HAP-1 (cell line): ENCODE measurements at places on chromosomes 1 and 21.

DNA sequence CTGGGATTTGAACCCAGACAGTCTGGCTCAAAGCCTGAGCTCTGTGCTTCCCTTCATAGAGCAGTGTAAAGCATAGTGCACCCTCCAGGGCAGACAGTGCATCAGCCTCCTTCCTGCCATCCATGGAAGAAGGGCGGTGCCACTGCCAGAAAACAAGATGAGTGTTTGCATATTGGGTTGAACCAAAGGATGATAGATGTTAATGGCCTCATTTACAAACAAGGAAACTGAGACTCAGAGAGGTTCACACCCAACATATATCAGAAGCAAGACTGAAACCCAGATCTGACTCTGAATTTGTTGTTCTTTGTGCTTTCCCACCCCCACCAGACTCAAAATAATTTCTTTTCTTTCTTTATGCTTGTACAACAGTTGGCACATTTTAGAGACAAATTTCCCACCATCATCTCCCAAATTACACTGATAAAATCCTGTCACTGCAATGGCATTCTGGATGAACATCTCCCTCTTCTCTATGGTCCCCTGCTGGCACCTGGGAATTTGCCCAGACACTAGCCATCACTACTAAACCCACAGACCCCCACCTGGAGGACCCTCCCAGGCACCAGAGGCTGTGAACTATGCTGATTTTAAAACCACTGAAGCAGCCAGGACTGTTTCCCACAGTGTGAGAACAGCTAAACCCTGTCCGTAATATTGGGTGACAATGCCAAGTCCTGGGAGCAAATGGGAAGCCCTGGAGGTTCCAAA is 45.4 kb upstream of the MPZL1 start:
- DNase-seq = no peak

- no peak for DNase-seq
These were observed 54.3 kb downstream of the PEX14 start for GRCh38 chr1:10529091-10529490.

- DNase-seq = no peak
These were observed at the start of gene RNF186 for GRCh38 chr1:19814681-19815503. RNF186 (minus strand) TSS chr1:19815283; CDS start chr1:19815101, 182 bp downstream.

DNA sequence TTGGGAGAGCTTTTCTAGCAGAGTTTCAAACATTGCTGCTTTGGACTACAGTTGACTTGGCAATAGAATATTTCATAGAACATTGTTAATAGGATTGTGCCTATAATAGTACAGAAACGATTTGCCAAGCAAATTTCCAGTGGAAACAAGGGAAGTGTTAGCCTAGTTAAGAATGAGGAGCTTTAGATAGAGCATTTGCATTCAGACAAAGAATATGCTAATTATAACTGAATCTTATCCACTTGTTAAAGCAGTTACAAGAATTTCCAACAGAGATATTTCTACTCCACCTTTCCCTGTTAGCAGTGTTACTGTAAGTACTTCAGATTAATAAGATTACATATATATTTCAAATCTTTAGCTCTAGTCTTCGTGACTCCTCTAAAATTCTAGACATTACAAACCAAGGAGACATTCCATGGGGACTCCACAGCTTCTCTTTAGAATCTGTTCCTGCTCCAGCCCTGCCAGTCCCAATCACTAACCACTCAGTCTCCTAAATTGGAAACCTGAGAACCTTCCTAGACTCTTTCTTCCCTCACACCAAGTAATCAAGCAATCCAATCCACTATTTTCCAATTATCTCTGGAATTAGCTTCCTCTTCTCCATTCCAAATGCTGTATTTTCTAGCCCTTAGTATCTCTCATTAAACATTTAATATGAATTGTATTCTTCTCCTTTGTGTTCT is 141.8 kb upstream of the PBX1 start:
- no peak for DNase-seq

DNA sequence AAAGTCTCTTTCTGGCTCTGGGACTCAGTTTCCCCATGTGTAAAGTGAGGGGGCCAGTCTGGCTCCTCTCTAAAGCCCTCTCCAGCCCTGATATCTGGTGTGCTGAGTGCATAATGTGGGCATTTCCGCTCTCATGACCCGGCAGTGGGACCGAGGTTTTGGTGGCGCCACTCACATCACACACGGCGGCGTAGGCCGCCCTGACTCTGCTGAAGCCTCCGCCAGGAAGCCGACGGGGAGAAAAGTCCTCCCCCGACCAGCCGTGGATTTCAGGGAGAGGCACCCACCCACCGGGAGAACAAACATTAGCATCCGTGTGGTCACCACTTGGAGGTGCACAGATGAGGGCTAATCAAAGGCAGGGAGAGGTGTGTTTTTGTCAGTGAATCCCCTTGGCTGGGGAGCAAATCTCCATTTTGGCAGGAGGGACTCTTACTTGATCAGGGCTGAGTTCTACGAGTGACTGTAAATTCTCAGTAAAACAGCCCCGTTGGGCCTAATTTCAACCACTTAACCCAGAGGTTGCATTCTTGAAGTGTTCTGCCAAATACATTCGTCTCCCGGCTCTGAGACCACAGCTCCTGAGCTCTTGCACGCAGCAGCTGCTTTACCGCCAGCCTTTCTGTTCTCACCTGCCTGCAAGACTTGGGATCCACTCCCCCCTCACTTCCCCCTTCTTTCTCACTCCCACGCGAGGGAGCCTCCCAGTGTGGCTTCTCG is 118.2 kb downstream of the FOXD2 start:
- no peak for DNase-seq

DNA sequence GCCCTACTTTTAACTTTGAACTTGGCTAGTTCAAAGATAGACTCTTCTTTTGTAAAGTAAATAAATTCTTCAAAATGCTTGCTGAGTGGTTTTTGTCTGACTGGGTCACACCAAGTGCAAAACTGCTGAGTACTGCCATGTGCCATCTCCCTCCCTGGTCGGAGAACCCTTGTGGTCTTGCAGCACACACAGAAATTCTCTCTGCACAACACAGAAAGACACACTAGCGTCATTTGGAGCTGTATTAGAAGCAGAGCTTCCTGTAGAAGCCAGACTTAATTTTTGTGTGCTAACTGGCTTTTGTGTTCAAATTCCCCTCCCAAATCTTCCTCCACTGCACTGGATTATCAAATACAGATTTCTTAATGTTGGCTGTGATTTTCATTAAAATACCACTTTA is 2.5 kb downstream of the PSMB4 start:
- DNase-seq = no peak

DNA sequence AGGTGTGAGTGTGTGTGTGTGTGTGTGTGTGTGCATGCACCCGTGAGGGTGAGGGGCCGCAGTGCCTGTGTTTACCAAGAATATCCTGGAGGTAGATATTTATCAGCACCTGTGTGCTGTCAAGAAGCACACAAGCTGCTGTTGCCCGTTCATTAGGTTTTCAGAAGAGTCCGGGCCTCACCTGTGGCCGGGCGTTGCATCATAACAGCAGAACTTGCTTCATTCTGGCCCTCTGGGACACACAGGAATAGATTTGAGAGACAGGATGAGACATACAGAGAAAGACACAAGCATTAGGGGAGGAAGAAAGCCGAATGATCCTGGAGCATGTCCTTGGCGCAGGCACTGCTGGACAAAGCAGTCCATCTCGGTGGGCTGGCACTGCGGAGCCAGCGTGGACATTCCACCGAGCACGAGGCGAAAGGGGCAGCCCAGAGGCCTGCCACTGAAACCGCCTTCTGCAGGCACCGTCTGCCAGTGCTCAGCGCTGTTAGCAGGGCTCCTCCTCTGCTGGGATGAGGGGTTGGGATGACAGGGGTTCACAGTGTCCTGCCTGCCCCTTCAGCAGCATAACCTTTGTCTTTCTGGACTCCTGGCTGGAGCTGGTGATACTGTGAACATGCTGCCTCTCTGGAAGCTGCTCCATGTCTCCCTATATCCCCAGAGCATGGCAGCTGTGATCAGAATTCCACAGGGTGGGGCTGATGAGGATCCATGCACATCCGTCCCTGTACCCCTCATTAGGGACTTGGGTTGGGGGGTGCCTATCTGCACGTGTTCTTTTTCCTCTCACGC is 81.1 kb downstream of the PEX14 start:
- DNase-seq = no peak

DNA sequence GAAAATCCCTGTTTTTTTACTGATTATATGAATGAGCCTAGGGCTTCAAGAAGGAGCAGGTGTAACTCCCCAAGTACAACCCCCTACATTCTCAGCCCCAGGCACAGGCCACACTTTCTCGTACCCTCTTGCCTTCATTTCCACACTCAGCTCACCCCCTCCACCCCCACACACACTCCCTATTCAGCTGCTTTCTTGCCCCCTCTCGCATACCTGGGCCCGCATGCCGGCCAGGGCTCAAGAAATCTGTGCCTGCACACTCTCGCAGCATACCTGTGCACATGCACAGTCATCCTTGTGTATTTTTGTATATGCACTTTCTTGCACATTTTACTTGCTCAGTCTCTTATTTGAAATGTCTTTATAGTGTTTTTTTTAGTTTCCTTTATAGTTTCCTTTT is 2.0 kb downstream of the PTPRF start:
- no peak for DNase-seq

- DNase-seq = no peak
These were observed 68.1 kb downstream of the SPAG17 start for GRCh38 chr1:118116909-118117308.

GRCh38 chr1:118918940-118919259 is 69.2 kb downstream of the TBX15 start:
- DNase-seq = no peak

DNA sequence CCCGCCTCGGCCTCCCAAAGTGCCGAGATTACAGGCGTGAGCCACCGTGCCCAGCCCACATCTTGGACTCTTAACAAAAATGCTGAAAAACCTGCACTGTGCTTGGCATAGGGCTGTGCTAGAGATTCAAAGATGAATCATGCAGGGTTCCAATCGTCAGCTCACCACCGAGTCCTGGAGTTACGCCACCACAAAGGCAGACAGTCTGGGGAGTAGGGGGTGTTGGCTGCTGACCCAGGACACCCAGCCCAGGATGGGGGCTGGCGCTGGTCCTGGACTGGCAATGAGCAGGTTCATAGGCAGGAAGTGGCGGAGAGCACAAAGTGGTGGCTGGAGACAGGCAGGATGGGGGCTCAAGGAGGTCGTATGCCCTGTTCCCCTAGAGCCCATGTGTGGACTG is 16.0 kb downstream of the PSRC1 start:
- no peak for DNase-seq

DNA sequence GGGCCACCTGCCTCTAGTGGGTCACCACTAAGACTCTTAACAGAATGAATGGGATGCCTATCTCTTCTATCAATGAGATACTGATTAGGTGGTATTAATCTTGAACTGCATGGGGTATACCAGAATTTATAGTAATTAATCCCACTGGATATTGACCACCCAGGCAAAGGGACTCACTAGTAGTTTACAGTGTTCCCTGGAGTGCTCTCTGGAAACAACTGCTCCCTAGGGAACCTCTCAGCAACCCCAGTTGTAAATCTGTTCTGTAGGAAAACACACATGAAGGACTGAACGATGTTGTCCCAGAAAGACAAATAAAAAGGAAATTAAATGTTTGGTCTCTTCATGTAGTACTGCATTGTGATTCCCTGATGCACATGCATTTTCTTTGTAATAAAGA is 430.5 kb downstream of the HLX start:
- DNase-seq = no peak

DNA sequence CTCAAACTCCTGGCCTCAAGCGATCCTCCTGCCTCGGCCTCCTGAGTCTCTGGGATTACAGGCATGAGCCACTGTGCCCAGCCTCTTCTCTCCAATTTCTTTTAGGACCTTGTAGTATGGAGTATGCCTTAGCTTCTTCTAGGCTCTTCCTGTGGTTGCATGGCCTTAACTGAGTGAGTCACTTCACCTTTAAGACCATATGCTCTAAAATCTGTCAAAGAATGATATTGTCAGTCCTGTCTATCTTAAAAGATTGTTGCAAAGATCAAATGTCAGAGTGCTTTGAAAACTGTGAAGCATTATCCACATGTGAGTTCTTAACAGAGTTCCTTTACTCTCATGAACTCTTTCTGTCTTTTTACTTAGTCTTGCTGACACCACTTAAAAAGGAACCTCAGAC is 37.2 kb downstream of the ATP2B4 start:
- no peak for DNase-seq

GRCh38 chr1:198655459-198656121 is 16.8 kb downstream of the PTPRC start:
- no peak for DNase-seq

DNA sequence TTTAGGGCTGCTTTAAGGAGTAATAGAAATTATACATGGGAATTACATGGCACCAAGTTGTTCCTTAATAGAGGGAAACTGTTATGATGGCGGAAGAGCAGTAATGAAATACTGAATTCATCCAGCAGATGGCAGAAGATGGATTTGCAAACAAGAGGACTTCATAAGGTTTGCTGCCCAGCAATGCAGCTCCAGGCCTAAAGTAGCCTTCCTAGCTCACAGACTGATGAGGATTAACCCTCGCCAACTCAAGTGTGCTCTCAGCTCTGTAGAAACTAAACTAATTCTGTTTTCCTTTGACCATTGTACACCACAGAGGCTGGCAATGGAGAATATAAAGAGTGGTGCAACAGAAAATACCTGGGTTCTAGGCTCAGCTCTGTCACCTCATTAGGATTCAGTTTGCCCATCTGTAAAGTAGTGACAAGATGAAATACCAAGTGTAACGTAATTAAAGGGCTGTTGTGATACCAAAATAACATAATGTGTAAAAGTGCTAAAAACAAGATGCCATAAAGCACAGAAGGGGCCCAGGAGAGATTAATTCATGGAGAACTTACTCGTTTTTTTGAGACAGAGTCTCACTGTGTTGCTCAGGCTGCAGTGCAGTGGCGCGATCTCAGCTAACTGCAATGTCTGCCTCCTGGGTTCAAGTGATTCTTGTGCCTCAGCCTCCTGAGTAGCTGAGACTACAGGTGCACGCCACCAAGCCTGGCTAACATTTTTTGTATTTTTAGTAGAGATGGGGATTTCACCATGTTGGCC is 102.4 kb upstream of the SERBP1 start:
- DNase-seq = peak; percentile 62

GRCh38 chr1:220044678-220045355 is 1.5 kb downstream of the EPRS1 start:
- DNase-seq = no peak

DNA sequence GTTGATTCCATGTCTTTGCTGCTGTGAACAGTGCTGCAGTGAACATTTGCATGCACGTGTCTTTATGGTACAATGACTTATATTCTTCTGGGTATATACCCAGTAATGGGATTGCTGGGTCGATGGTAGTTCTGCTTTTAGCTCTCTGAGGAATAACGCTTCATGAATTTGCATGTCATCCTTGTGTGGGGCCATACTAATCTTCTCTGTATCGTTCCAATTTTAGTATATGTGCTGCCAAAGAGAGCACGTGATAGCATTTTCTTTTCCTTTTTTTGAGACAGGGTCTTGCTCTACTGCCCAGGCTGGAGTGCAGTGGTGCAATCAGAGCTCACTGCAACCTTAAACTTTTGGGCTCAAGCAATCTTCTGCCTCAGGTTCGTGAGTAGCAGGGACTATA is 24.9 kb upstream of the MAP1LC3C start:
- no peak for DNase-seq

DNA sequence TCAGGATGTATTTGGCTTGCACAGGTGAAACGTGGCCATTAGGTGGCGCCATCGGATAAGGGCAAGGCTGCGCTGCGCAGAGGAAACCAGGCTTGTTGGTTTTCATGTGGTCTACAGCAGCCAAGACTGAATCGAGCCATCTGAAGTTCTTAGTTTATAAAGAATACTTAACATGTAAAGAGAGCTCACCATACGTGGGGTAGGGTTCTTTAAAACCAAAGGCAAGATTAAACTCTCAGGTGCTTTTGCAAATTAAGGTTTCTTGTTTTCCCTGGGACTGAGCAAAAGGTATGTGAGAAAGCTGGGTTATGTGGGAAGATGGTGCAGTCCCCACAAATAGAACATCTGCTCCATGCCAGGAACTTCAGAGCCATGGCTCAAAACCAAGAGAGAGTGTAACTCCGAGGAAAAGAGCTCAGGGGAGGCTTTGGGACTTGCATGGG is 9.3 kb downstream of the MASP2 start:
- DNase-seq = peak; percentile 91
